ENCODE measurements at places on chromosomes 6 and 20.

DNA sequence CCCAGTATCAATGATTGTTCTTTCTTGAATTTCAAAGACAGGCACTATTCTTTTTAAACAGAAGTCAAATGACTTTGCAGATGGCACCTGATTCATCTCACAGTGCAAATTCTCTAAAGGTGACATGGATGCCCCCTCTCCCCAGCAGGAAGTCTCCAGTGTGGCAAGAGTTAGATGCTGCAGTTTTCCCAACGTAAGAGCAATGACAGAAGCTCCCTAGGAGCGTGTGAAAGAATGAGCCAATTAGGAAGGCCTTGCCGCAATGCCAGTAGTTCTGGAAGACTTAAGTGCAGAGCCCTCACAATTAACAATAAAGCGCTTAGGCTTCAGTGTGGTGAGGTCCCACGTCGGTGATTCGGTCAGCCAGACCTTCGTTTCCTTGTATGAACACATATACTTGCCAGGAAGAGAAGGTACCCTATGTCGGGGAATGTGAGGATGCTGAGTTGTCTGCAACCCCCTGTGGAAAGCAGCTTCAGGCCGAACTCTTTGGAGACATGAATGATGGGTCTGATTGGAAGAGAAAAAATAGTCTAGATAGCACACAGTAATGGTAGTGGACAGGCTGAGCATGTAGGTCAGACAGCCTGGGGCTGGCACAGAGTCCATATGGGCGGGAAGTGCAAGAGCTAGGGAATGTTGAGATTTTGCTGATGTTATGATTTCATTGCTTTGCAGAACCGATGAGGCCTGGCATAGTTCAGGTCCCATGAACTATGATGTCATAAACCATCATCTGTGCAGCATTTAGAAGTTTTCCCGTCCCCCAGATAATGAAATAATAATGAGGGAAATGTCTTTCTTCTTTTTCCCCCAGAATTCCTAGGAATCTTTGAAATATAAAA is 132.6 kb downstream of the PHACTR1 start:
- DNase-seq, result no peak

DNA sequence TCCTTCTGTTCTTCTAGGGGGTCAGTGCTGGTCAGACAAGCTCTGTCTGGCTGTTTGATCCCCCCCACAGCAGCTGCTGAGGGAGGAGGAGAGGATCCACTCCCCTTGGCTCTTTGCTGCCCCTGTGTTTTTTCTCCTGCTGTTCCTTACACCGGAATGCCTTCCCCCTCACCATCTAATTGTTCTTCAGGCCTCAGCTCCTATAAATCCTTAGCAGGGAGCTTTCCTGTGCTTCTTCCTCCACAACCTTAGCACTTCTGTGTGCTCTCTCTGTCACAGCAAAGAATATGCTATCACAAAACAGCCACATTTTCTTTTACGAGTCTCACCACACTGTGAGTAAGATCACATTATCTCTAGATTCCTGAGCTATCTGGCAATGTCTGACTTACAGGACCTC is 196.6 kb downstream of the OTOR start:
- no peak for DNase-seq

GRCh38 chr6:11791354-11792107 is 12.9 kb upstream of the ADTRP start:
- DNase-seq, result no peak

GRCh38 chr20:60641879-60642447 is 610.1 kb upstream of the CDH4 start:
- DNase-seq, result no peak

DNA sequence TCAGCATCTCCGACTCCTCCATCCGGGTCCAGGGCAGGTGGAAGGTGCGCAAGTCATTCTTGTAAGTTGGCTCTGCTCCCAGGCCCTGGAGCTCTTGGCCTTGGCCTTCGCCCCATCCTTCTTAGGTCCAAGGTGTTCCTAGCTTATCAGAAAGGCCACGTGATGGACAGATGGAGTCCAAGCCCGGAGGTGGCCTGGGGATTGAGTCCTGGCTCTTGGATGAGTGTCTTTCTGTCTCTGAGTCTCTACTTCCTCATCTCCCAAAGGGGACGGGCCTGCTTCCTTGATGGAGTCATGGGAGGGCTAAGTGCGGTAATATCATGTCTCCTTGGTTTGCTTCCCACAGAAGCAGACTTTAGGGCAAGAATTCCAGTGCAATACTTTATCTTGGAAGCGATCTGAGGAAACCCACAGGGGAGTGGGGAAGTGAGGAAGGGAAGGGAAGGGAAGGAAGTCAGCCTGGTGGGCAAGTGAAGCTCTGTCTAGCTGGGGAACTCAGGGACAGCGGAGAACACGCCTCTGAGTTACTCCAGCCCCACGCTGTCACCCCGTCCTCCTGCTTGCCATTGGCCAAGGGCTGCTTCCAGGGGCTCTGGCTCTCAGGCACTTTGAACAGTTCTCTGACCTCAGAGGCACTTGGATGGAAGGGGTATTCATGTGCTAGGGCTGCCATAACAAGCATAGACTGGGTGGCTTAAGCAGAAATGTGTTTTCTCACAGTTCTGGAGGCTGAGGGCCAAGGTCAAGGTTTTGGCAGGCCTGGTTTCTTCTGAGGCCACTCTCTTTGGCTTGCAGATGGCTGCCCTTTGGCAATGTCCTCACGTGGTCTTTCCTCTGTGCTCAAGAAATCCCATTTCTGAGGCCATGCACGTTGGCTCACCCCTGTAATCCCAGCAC is 4.8 kb downstream of the LBP start:
- DNase-seq, result no peak

All from activated naive CD4-positive, alpha-beta T cell (primary cell).